ENCODE measurements at places on chromosomes 7 and 10.

- DNase-seq: no peak
These were observed 33.4 kb downstream of the INPP5A start for GRCh38 chr10:132570771-132571649.

- no peak for DNase-seq
These were observed 48.8 kb upstream of the CARD11 start for GRCh38 chr7:3092468-3092867.

- no peak for DNase-seq
These were observed 429.1 kb downstream of the RPS24 start for GRCh38 chr10:78462726-78463228.

- DNase-seq: no peak
These were observed 59.6 kb downstream of the VOPP1 start for GRCh38 chr7:55512635-55513191.

GRCh38 chr10:76631884-76632766 is 1005.5 kb downstream of the KCNMA1 start:
- no peak for DNase-seq

DNA sequence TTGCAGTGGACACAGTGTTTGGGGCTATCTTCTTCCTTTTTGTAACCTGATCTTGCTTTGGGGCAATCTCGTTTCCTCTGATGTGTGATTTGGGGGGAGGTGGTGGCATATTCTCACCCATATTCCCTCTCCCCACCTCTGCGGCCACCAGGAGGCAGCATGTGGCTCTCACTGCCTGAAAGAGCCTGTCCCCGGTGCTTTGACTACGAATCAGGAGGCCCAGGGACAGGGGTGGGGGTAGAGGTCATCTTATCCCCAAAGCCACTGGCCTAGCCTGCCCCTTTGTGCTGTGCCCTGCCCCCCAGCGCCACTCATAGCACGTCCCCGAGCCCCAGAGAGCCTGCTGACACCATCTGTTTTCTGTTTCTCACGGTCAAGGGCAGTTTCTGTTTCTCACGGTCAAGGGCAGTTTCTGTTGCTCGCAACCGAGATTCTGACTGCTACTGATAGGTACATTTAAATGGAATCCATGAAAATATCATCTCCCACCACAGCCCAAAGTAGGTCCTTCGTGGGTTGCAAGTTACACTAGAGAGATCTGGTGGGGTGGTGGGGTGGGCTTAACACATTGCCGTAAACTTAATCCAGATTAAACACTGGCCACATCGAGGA is 28.2 kb downstream of the PHYH start:
- DNase-seq: no peak

DNA sequence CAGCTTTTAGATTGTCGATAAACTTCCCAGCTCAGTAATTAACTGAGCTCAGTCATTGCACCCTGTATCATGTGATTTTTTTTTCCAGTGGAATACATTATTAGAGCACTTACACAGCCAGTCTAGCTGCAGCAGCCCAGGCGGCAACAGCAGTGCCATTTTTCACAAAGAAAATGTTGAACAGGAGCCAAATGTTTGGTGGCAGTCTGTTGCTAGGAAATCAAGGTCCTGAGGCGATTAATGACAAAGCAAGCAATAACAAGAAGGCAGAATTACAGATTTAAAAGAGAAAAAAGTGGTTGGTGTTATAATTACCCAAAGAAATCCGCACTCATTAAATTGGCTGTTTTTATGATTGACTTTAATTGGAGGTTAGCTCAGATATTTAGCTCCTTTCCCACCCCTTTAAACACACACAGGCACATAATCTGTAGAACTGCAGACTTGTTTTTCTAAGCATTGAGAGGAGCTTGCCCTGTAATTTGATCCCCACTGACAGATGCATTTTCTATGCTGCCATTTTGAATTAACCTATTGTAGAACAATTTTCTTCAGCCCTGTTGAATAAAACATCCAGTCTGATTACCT is 267.4 kb downstream of the ADK start:
- peak; percentile 70 for DNase-seq

GRCh38 chr10:21212348-21212747 is 313.1 kb downstream of the SKIDA1 start:
- DNase-seq: no peak

GRCh38 chr10:126921974-126922525 is 16.8 kb downstream of the DOCK1 start:
- peak; percentile 23 for DNase-seq

DNA sequence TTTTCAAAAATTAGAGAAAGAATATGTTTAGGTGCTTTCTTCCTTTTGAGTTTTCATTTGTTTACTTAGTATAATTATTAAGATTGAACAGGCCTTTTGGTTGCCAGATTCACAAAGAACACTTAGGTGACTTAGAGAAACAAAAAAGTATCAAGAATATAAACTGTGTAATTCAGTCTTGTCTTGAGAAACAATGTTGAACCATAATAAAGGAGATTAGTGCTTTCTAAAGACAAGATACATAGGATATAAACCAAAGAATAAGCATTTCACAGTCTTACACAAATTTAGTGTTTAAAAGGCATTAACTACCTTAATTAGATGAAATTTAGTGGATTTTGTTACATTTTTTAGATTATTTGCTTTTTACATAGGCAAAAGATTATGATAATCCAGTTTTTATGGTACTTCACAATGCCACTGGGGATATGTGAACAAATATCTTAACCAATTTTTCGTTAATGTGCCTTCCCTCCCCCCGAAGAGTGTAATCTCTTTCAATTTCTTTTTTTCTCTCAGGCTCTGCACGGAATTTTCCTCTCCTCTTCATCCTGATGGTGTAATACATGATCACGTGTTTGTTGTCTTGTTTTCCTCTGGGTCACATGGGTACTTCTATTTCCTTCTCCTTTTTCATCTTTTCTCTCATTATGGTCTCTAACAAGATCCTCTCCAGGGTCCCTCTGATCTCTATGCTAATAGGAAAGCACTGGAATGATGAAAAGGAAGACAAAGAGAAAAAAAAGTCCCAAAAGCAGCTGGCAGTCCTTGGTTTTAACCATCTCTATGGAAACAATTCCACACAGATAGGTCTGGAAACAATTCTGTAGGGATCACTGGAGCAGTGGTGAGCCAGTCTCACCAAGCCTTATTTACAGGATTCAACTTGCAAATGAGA is 3.7 kb upstream of the HNRNPH3 start:
- DNase-seq: peak; percentile 78

- no peak for DNase-seq
These were observed 182.2 kb upstream of the PRR15 start for GRCh38 chr7:29381206-29382094.

DNA sequence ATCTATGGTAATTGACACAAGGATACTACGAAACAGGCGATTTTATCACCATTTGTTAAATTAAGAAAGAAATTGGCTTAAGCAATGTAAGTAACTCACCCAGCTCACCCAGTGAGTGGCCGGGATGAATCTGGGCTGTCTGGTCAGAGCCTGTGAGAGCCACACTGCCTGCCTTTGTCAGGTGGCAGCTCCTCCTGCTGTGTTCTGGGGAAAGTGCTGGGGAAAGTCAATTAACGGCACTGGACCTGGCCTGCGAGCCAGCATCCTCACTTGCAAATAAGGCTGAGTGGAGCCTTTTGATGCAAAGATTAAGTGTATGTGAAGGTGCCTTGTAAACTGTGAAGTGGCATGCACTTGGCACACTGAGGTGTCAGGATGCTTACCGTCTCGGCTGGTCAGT is 13.4 kb upstream of the CXCL12 start:
- no peak for DNase-seq

DNA sequence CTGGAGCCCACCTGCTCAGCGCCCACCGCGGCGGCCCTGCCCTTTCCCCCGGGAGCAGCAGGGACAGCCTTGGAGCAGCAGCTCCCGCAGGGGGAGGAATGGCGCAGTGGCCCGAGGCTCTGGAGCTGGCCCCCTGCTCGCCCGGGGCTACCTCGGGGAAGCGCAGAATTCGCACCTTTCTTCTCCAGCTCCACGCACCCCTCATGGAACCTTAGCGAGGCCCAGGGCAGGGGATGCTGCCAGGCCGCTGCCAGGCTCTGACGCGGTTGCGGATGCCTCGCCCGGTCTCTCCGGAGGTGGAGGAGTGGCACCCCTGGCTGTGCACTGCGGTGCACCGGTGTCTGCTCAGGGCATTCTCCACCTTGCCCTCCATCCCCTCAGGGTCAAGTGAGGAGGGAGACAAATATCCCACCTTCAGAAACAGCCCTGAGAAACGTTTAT is 84.9 kb upstream of the MKI67 start:
- no peak for DNase-seq

All from H4 (cell line).